ENCODE measurements at places on chromosomes 2 and 18.

DNA sequence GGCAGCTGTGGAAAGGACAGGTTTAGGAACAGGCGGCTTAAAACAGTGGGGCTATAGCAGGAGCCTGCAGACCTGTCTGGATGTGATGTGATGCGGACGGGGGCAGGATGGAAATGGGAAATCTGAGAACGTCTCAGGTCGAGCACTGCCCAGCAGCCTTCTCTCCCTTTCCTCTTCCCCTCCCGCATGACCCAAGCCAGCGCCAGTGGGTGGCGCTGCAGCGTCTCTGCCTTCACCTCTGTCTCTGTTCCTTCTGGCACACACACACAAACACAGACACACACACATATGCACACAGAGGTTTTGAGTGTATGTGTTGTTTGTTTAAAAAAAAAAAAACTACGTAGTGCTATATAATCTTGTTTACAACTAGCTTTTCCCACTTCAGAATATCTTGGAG lies 82.0 kb upstream of the SLC66A3 start:
- peak; percentile 40 for DNase-seq

DNA sequence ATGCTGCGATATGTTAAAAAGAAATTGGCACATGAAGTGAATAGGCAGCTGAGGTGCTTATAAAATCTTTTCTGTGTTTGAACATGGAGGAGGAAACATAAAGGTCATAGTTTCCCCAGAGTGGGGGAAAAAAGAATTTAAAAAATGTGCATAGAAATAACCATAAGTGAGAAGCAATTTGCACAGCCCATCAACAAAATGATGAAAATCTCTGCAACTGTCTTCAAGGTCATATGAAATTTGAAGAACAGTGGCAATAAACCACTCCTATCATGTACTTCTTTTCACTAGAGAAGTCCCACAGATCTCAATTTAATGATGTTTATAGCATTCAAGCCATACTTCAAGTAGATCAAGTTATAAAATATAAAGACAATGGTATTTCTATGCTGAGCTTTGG lies 46.7 kb upstream of the ZNF804A start:
- no peak for DNase-seq

DNA sequence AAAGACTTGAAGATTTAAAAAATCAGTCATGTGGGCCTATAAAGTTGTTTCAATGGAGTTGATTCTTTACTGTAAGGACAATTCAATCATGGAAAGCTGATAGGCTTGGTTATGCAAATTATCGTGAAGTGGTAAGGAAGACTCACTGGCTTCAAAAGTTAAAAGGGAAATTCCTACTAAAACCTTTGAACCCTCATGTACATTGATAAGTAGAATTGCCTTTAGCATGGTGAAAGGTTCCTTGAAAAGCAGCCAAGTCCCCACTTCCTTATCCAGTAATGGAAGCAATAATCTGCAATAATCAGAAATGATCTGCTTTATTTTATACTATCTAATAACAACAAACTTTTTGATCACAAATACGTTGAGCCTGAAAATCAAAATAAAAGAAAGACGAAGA lies 14.4 kb upstream of the CCL20 start:
- no peak for DNase-seq

GRCh38 chr2:205347899-205348298 lies 334.4 kb upstream of the NRP2 start:
- DNase-seq: no peak

DNA sequence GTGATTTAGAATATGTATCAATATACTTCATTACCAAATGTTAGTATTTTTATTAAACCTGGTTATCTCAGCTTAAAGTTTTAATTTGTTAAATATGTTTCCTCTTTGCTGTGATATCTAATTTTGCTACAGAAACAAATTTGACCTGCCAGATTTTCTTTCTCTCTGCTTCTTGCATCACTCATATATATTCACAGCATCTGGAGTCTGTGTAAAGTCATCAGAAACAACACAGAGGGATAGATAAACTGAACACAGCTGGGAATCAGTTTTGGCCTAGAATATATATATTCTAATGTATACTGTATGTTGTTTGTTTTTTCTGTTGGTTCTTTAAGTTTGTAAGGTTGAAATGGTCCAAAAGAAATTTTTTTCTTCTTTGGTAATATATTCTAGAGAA lies 8.5 kb downstream of the PSMD14 start:
- DNase-seq: no peak

GRCh38 chr2:138028538-138028937 lies 64.3 kb downstream of the HNMT start:
- DNase-seq: peak; percentile 34

DNA sequence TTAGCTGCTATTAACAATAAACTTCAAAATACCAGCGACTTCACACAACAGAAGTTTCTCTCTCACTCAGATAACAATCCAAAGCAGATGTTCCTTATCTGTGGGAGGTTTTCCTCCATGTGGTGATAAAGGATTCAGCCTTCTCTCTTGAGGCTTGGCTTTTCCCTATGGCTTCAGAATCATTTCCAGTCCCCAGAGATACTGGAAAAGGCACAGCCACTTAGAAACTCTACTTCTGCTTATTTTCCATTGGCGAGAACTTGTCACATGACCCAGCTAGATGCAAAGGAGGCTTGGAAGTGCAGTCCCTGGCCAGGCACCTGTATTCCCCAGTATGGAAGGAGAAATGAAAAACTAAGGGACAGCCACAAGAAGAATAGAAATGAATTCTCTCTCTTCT lies 344.8 kb downstream of the MTX2 start:
- no peak for DNase-seq

DNA sequence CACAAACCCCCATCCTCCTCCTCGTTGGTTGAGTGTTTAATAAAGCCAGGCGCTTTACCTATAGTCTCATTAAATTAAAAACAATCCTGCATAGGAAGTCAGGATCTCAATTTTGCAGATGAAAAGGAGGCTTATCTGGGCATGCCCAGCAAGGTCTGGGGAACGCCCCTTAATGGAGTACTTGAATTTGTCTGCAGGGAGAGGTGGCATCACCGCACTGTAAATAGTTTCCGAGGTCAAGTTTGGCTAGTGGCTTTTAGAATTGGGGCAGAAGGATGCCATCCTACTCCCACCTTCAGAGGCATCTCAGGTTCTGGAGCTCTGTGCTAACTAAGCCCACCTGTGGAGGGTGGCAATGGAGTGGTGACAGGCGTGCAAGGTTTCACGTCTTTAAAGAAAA lies 149.2 kb downstream of the TGIF1 start:
- DNase-seq: no peak

DNA sequence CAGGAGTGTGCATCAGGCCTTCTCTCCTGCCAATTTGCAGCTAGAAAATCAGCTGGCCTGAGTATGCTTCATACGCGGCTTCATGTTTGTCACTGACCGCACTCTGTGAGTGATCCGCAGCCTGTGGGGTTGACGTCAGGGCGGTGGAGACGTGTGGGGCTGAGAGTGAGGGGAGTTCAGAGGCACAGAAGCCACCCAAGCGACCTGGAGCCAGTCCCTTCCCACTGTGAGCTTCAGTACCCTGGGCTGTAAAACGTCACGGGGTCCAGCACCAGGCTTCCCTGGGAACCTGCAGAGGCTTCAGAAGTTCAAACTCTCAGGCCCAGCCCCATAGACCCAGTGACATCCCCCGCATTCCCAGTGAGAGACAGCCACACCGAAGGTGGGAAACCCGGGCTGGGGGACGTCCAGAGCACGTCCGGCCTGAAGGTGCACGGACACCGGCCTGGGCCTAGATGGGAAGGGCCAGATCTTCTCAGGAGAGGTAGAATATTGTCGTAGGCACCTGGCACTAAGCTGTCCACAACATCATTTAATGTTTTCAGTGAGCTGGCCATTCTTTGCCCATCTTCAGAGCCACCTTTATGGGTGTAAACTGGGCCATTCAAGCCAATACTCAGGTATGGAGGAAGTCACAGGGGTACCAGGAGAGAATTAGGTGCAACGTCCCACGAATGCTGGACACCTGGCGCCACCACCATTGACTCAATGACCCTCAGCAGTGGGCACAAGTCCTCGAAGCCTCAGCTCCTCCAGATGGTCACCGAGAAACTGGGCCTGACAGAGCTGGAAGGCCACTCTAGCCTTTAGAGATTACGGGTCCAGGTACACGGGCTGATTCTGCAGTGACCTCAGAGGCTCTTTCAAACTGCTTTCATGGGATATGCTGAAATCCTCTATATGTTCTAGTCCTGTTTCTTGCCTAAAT lies 235.6 kb upstream of the MYT1L start:
- DNase-seq: no peak

- DNase-seq: no peak
Measured at GRCh38 chr2:217956586-217957457, 46.0 kb downstream of the TNS1 start.

GRCh38 chr2:134169788-134170187 lies 84.1 kb upstream of the MGAT5 start:
- peak; percentile 55 for DNase-seq

DNA sequence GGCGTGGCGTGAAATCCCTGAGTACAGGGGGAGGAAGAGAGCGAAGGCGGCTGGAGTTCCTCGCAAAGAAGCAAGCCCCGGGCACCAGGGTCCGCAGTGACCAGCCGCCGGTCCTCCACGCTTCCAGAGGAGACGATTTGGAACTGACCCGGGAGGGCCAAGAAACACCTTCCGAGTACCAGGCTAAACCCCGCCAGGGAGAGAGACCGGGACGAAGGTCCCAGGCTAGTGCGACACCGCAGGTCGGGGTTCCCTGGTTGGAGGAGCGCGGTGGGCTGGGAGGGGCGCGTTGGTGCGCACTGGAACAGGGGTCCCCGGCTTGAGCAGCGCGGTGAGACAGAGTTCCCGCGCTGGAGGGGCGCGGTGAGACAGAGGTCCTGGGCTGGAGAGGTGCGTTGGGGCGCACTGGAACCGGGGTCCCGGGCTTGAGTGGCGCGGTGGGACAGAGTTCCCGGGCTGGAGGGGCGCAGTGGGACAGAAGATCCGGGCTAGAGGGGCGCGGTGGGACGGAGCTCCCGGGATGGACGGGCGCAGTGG lies 901 bp downstream of the WDFY1 start:
- DNase-seq: peak; percentile 55

DNA sequence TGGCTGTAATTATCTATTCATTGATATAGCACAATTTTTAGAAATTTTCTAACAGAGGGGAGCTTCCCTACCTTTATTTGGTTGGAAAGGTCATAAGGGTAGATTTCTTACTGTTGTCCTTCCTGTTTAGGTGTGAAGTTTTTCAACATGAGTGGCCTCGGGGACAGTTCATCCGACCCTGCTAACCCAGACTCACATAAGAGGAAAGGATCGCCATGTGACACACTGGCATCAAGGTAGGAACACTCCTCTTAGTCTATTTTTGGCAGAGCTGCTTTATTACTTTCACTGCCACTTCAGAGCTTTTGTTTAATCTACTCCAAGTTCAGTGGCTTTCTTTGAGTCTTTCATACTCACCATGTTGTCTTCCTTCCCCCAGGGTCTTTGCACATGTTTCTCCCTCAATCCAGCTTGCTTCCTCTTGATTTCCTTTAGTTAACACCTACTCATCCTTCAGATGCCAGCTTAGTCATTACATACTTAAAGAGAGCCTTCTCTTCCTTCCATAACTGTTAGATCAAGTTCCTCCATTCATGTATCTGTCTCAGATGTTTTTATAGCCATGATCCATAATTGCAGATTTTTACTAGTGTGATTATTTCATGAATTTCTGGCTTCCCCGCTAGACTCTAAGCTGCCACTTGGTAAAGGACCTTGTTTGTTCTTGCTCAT lies 134.5 kb downstream of the PTRHD1 start:
- no peak for DNase-seq

DNA sequence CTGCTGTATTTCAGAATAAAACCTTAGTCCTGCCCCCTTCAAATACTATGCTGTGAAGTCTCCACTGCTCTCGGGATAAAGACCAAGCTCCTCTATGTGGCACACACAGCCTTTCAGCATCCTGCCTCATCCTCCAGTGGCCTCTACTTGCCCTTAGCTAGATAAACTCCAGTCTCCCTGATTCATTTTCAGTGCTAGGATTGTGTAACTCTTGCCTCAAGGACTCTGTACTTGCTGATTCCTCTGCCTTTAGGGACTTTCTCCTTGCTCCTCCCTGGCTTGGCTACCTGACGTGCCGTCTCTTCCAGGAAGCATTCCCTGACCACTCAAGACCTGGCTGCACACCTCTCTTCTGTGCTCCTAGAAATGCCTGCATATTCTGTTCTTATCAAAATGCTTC lies 416.7 kb downstream of the MTX2 start:
- DNase-seq: no peak

DNA sequence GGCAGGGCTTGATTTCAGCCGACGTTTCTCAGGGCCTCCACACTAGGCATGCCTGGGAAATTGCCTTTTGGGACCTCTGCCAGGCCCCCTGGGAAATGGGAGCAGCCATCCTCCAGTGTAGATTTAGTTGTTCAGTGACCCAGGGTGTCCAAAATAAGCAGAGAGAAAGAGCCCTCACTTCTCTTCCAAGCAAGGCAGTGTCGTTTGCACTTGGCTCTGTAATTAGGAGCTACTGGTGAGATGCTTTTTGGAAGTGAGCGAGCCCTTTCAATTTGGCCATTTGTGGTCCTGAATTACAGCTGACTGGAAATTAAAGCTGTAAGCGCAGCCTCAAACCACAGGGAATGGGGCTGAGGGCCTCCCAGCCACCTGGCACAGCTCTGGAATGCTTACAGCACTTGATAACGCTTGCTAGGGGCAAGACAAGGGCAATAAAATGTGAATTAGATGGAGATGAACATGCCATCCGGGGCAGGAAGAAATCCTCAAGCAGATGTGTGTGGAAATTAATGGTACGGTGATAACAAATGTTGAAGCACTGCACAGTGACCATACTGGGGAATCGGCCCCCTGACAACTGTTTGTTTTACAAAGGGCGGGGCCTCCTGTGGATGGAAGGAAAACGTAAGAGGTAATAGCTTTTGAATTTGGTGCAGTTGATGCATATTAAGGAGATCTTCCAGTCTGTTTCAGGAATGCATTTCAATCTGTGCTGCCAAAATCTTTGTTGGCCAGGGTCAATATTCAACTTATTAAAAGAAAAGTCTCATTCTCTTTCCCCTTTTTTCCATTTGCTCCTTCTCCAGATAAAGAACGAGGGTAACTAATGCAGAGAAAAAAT lies 173.1 kb downstream of the UXS1 start:
- DNase-seq: no peak

GRCh38 chr2:152510621-152511020 lies 175.6 kb downstream of the FMNL2 start:
- DNase-seq: no peak

All from GM06990 (cell line).